Motor neuron (in vitro differentiated cells): ENCODE measurements at places on chromosomes 2 and 18. TPM values are rescaled to one million over a fixed set of nuclear protein-coding genes. Genes with fewer than 3 reads are reported as not detected.

- no peak for ATAC-seq
These were observed 1113.3 kb downstream of the TSN start for GRCh38 chr2:122868646-122869275.

The CNTNAP5 gene
- 0.28 TPM in 1 of 2 replicates, not detected in the other for total RNA-seq

- no peak for ATAC-seq
These were observed 33.7 kb upstream of the GPR17 start for GRCh38 chr2:127612111-127612822.

- ATAC-seq: no peak
These were observed 68.1 kb upstream of the TCF7L1 start for GRCh38 chr2:85064927-85065577.

GRCh38 chr18:5036523-5036922 lies 160.5 kb downstream of the AKAIN1 start:
- ATAC-seq: no peak

DNA sequence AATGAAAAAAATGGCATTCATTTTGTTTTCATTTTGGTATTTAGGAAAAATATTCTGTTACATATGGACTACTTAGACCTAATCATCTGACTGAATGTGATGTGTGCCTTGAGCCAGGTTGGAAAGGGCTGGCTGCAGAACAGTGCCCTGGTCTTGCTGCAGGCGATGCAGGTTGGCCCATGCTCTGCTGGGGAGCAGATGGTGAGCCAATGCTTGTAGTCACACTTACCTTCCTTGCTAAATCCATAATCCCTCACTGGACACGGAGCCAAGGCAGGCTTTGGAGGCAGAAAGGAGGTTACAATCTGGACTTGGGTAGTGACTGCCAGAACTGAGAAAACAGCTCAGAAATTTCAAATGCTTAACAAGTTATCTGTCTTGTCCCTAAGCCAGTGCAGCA lies 228.7 kb downstream of the ARHGAP15 start:
- ATAC-seq: peak; percentile 34

DNA sequence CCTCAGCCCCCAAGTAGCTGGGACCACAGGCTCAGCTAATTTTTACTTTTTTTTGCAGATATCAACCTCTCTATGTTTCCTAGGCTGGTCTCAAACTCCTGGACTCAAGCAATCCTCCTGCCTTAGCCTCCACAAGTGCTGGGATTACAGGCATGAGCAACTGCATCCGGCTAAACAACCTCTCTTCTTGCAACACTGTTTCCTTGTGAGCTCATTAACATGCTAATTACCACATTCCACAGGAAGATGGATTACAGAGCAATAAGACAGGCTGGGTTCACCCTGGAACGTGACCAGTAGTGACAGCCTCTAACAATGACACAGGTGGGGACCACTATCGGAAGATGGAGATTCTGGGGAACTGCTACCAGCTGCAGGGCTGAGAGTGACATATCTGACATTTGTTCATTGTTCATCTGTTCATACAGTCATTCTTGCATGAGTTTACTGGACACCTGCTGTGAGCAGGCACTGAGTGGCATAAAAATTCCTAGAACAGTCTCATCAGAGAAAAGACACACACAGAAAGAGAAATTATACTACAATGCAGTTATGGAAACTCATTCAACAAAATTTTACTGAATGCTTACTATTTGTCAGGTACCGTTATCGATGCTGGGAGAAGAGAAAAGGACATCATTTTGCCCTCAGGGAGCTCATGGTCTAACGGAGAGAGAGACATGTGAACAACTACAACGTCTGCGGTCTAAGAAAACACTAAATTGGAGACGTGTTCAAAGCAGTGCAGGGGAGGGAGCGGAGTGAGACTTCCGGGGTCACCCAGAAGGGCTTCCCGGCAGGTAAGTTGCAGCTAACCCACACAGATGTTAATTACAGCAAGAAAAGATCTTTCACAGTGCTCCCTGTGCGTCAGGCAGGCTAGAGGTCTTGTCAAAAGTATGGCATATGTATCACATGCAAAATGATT lies 37.6 kb downstream of the PROC start:
- ATAC-seq: peak; percentile 48

DNA sequence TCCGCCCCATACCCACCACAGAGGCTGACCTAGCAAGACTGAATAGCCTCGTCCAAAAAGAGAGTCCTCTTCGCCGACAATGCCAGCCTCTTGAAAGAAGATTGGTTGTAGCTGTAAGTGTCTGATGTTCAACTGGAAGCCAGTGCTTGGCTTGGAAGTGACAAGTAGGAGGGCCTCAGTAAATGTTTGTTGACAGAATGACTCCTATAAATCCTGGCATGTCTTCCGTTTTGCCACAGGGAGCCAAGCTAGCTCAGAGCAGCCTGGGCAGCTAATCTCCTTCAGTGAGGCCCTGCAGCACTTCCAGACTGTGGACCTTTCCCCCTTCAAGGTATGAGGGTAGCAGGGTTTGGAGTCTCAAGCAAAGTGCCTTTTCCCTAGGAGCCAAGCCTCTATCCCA lies 14.9 kb downstream of the ELMOD3 start:
- no peak for ATAC-seq

DNA sequence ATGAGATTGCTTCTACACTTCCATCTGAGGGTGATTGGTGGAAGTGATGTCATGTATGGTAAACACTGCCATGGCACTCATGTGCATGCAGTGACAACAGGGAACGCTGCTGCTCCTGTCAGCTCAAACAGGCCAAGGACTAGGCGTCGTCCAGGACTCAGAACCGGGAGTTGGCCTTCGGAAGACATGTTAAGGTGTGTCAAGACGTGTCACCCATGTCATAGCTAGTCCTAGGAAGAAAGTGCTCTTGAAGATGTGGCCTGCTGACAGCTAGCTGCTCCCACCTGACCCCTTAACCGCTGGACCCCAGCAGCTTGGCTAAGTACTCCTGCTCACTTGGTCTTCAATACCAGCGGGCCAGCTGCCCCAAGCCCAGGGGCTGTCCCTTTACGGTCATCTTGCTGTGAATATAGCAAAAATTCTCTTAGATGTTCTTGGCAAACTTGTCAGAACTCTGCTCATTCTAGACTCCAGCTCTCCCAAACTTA lies 6.3 kb upstream of the NOSTRIN start:
- ATAC-seq: no peak

- ATAC-seq: no peak
These were observed 88.2 kb upstream of the THUMPD2 start for GRCh38 chr2:39867268-39867667.

GRCh38 chr2:160384791-160385190 lies 108.8 kb downstream of the RBMS1 start:
- no peak for ATAC-seq

The ZNF892 gene
- total RNA-seq: 8.1 and 10.1 TPM in 2 replicates

- no peak for ATAC-seq
These were observed 791.5 kb downstream of the BCL11A start for GRCh38 chr2:59761966-59762365.

DNA sequence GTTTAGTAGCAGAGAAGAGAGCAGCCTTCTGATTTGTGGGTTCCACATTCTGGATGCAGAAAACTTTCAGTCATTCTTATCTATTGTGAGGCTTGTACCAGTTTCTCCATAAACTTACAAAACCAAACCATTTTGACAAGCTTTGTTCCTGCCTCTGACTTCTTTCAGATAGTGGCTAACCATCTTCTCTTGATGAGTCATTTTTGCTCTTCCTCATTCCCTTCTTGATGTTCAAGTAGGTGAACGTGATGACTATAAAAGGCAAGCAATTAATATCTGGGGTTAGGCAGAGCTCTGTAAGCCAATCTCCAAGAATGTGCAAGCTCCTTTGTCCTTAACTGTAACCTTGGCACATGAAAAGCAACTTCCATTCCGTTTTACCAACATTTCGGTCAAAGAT lies 2083.1 kb upstream of the PIK3C3 start:
- ATAC-seq: no peak

GRCh38 chr2:225998653-225999052 lies 599.1 kb downstream of the NYAP2 start:
- no peak for ATAC-seq

DNA sequence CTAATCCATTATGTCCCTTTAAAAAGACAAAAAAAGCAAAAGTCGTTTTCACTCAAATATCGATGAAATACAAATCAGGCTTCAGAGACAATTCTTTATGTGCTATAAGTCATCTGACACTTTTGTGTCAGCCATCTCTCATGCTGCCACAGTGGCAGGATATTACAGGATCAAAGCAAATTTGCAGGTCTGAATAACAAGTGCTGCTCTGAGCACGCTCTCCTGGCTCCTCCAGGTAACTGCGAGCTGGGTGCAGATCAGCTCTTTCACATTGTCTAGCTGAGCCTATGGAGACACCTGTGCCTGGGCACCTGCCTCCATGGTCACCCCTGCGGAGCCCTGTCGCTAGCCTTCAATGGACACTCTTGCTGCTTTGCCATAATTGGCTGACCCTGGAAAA lies 250.2 kb upstream of the RAB12 start:
- peak; percentile 64 for ATAC-seq

GRCh38 chr2:129751409-129751808 lies 228.1 kb upstream of the RAB6C start:
- no peak for ATAC-seq

The TTC39C gene
- 61.6 and 63.3 TPM in 2 replicates for total RNA-seq

GRCh38 chr2:216539120-216539519 lies 40.5 kb downstream of the RPL37A start:
- no peak for ATAC-seq

GRCh38 chr2:72940786-72941185 lies 23.5 kb downstream of the EMX1 start:
- no peak for ATAC-seq

DNA sequence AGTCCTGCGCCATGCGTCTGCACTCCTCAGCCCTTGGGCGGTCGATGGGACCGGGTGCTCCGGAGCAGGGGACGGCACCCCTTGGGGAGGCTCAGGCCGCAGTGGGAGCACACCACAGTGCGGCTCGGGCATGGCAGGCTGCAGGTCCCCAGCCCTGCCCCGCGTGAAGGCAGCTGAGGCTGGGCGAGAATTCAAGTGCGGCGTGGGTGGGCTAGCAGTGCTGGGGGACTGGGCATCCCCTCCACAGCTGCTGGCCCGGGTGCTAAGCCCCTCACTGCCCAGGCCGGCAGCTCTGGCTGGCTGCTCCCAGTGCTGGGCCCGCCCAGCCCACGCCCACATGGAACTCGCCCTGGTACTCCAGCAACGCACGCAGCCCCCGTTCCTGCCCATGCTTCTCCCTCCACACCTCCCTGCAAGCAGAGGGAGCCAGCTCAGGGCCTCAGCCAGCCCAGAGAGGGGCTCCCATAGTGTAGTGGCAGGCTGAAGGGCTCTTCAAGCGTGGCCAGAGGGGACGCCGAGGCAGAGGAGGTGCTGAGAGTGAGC lies 198.3 kb upstream of the CNTNAP5 start:
- no peak for ATAC-seq

- ATAC-seq: no peak
These were observed 315.5 kb upstream of the MYT1L start for GRCh38 chr2:2646433-2647051.

DNA sequence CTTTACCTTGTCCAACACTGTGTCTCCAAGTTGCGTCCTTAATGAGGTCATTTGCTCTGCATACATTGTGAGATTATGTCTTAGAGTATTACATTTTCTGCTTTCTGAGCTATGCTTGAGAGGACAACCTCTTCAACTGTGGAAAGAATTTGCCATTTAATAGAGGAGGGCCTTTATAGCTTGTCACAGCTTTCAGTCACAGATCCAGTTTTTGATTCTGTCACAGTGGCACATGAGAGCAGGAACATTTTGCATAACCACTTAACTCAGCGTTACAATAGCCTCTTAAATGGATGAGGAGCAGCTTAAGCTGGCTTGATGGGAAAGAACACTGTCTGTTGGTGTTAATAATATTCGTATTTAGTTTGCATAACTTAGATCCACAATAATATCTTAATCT lies 63.0 kb downstream of the RHBDD1 start:
- no peak for ATAC-seq

GRCh38 chr2:226836548-226836885 lies 663 bp downstream of the RHBDD1 start:
- no peak for ATAC-seq

GRCh38 chr2:229914171-229914570 lies 7.6 kb downstream of the TRIP12 start:
- ATAC-seq: no peak

DNA sequence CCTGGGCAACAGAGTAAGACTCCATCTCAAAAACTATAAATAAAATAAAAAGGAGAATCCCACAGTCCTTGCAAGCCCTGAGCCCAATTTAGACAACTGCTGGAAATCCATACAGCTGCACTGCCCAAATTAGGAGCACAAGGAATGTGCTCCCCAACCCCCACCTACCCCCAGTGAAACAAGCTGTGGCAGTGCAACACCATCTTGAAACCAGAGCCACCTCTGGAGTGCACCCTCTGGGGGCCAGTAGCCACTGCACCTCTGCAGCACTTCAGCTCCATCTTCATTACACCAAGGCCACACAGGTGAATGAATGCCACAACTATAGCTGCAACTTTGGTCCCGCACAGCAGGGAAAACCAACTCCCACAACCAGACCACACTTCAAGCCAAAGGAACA lies 37.3 kb downstream of the USP34 start:
- no peak for ATAC-seq

The TAF1B gene
- 14.9 and 15.8 TPM in 2 replicates for total RNA-seq

- no peak for ATAC-seq
These were observed 46.7 kb downstream of the POU3F3 start for GRCh38 chr2:104900608-104901007.

GRCh38 chr2:13711154-13711553 lies 921.4 kb upstream of the LRATD1 start:
- no peak for ATAC-seq

DNA sequence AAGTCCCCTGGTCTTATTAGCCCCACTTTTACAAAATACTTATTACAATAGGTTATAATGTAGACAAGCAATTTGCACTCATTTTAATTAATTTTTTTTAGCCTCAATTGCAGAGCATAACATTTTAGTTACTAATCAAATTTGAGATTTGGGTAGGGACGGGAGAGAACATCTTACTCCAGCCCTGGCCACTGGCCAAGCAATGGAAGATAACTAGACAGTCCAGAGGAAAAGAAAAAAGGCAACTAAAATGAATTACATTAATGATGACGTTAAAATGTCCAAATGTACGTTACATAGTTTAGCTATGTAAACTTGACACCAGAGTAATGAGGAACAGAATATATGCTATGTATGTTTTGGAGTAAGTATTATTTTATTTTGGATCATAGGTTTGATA lies 11.0 kb upstream of the CAVIN2 start:
- no peak for ATAC-seq

The CXCR1 gene
- 0.09 and 0.21 TPM in 2 replicates for total RNA-seq

The RIT2 gene
- total RNA-seq: 0.18 and 0.58 TPM in 2 replicates

DNA sequence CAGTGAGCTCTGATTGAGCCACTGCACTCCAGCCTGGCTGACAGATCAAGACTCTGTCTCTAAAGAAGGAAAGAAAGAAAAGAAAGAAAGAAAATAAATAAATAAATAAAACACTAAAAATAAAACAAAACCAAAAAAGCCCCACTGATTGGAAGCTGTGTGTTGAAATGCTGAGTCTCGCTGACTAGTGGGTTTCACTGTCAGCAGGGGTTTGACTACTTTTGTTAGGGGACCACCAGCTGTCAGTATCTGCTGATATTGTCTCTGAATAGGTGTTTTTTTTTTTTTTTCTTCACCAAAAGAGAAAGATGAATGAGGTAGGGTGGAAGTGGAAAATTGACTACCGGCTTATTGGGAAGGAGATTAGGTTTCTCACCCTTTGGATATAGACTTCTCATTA lies 12.8 kb upstream of the ACTR2 start:
- ATAC-seq: no peak

GRCh38 chr2:80396276-80396675 lies 91.7 kb upstream of the LRRTM1 start:
- no peak for ATAC-seq

GRCh38 chr2:237894396-237894979 lies 35.1 kb downstream of the RAMP1 start:
- no peak for ATAC-seq
